ENCODE measurements at places on chromosomes 7 and 10.

DNA sequence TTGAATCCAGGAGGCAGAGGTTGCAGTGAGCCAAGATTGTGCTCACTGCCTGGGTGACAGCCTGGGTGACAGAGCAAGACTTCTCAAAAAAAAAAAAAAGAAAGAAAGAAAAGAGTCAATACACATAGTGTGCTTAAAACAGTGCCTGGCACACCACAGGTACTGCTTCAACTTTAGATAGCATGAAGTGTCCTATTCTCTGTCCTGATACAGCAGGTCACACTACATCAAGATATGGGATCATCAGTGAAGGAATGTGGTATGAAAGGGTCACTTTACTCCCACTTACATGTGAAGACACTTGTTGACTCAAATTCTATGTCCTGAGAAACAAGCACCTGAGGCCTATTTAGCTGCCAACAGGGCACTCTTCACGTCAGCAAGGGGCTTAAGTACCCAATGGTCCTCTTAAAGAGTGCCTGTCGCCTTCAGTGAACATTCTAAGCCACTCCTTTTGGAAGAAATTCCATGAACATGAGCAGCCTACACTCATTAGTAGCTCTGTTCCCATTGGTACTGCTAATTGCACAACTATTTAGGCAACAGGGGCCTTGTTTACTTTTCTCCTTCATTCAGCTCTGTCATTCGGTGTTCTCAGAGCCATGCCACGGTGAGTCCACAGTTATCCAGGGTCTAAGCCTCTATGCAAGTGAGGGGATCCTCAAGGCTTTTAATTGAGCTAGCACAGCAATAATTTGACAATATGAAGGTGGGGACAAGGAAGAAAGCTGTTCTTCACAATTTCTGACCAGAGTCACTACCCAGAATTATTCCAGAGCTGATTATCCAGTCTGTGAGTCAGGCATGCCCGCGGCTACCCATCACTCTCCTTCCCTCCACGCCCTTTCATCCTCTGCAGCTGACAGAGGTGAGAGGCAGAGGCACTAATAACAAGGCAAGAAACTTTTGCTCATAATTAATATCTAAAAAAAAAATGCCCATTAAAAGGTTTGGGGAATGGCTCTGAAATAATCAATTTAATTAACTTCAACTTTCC lies 56.6 kb upstream of the PTN start:
- DNase-seq, result no peak

- no peak for DNase-seq
These were observed 319.7 kb upstream of the POM121L12 start for GRCh38 chr7:52715701-52716100.

- DNase-seq, result no peak
These were observed 209.5 kb upstream of the INHBA start for GRCh38 chr7:41912426-41912825.

GRCh38 chr7:83415840-83416239 lies 233.1 kb downstream of the SEMA3E start:
- no peak for DNase-seq

DNA sequence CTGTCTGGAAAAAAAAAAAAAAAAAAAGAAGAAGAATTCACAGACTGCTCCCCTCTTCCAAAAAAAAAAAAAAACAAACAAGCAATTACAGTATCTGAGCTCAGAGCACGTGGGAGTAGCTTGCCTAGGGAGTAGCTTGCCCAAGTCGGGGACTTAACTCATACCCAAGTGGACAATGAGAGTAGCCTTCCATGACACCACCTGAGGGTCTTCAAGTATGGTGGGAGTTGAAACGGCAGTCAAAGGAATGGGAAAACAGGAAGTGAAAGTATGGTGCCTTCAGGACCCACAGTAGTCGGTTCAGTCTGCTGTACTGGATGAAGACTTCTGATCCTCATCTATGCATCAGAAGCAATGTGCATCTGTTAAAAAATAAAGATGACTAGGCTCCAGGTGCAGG lies 10.6 kb downstream of the VOPP1 start:
- DNase-seq, result no peak

DNA sequence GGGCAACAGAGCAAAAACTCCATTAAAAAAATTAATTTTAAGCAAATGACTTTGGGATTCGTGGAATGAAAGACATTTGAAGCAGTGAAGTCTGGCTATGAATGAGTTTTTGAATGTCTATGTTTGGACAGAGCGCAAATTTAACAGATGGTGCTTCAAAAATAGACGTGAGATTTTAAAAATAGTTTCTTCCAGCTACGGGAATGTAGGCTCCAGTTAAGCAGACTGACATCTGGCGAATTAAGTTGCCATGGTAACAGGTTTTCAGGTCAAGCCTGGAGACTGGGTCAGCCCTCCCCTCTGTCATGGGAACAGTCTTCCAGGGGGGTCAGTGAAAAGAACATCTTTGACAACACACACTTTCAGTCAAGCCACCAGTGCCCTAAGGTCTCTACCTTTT lies 62.0 kb downstream of the MYOF start:
- DNase-seq, result no peak

DNA sequence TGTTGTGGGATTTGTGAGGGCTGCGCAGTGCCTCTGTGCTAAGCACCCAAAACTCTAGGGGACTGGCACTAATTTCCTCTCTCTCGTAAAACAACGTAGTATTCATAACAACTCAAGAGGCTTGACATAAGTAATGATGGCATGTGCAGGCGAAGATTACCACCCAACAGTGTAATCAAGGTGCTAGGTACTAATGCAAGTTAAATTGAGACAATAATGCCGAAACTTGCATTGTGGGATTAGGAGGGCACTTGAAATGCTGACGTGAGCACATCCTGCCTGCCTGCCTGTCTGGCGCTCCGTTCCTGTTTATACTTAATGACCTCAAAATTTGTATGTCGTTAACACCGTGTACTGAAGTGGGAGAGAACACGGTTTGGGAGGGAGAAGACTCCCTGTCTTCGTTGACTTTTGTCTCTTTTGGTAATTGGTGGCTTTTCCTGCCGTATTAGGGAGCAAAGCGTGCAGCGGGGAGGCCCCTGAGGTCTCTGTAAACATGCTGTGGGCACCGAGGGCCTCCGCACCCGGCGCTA lies 139.0 kb downstream of the MGMT start:
- peak; percentile 1 for DNase-seq

- no peak for DNase-seq
These were observed 529.4 kb upstream of the POT1 start for GRCh38 chr7:125459038-125459437.

DNA sequence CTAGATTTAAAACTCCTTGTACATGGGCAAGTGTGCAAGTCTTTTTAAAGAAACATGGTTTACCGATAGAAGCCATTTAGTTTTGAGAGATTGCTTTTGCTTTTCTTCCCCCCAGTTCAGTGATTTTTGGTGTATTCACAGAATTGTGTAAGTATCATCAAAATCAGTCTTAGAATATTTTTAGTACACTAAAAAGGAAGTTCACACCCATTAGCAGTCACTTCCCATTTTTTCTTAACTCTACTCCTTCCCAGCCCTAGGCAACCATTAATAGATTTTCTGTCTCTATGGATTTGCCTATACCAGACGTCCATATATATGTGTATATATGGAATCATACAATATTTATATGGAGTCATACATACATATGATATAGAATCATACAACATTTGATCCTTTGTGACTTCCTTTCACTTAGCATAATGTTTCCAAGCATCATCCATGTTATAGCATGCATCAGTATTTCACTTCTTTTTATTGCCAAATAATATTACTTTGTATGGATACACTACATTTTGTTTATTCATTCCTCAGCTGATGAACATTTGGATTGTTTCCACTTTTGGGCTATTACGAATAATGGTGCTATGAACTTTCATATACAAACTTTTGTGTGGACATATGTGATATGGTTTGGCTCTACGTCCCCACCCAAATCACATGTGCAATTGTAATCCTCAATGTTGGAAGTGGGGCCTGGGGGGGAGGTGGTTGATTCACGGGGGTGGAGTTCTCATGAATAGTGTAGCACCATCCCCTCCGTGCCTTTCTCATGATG lies 16.5 kb upstream of the ARL4A start:
- no peak for DNase-seq

GRCh38 chr10:13658871-13659685 lies 72.3 kb downstream of the PRPF18 start:
- DNase-seq, result no peak

- no peak for DNase-seq
These were observed 307.0 kb downstream of the GATA3 start for GRCh38 chr10:8361510-8361844.

- DNase-seq, result no peak
These were observed 34.4 kb upstream of the GRID1 start for GRCh38 chr10:86400705-86401587.

DNA sequence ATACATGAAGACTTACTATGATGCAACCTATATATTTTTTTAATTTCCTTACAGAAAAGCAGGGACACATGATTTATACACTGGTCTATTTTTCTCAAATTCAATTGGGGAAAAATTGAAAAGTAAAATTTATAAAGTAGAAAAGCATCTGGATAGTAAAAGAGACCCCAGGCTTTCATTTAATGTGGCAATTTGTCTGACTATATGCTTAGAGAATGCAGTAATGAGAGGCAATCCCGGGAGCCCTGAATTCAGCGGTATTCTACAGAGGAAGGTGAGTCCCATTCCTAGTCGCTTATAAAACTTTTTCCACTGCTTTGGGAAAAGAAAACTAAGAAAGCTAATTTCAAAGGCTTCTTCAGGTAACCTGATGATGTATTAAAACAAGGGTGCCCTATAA lies 167.1 kb downstream of the SEMA3D start:
- DNase-seq, result no peak

- no peak for DNase-seq
These were observed 686.9 kb downstream of the NXPH1 start for GRCh38 chr7:9120331-9120730.

GRCh38 chr10:33706746-33707145 lies 372.3 kb upstream of the NRP1 start:
- no peak for DNase-seq

GRCh38 chr10:132206806-132207535 lies 20.2 kb downstream of the DPYSL4 start:
- DNase-seq, result no peak

DNA sequence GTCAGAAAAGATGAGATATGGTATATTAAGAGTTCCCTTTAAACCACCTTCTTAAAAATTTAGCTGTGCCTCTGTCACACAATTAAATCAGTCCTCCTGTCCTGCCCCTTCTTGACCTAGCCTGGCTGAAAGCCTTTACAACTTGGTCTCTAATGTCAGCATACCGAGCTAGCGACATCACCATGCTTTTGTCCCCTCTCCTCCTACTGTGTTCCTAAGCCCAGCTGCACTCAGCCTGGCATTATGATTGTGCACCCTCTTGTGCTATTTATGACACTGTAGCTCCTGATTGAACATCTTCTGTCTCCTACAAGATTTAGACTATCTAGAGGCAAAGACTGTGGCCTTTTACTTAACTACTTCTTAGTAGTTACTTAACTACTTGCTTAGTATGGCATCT lies 29.2 kb downstream of the TDRD1 start:
- DNase-seq, result no peak

DNA sequence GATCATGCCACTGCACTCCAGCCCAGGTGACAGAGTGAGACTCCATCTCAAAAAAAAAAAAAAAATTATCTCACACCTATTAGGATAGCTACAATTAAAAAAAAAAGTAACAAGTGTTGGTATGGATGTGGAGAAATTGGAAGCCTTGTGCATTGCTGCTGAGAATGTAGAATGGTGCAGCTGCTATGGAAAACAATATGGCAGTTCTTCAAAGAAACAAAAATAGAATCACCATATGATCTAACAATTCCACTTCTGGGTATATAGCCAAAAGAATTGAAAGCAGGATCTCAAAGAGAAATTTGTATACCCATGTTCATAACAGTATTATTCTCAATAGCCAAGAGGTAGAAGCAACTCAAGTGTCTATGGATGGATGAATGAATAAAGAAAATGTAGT lies 143.6 kb upstream of the PRR15 start:
- no peak for DNase-seq

- no peak for DNase-seq
These were observed 115.9 kb upstream of the EEPD1 start for GRCh38 chr7:36037121-36037662.

DNA sequence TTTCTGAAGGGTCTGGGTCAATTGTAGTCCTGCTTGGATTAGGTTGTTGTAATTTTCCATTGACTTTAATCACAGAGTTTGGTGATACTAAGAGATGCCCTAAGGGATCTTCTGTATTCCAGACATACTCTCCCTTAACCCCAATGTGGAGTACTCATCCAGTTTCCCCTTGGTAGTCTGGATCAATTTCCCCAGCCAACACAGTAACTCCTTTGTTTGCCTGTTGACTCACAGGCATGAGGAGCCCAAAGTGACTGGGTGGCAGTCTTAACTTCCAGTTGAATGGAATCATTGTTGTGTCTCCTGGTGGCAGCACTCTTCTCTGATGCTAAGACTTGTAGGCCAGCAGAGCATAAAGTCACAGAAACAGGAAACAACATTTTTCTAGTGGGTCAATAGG lies 41.5 kb upstream of the PIK3CG start:
- no peak for DNase-seq

GRCh38 chr7:69817121-69817520 lies 218.8 kb downstream of the AUTS2 start:
- no peak for DNase-seq

DNA sequence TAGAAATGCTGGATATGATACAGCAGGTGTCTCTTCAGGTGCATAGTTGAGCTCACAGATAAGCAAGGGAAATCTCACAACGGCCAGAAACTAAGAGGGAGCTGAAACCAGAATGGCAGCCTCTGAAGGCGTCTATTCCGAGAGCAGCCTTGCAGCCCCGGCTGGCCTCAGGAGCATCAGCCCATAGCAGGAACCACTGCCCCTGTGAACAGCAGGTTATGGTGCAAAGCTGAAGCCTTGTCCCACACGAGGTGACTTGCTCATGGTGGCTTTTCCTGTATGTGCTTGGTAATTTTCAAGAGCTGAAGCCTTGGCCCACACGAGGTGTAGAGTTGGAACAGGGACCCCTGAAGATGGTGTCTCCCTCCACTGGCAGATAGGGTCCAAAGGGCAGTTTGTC lies 33.2 kb downstream of the BNIP3 start:
- DNase-seq, result no peak

DNA sequence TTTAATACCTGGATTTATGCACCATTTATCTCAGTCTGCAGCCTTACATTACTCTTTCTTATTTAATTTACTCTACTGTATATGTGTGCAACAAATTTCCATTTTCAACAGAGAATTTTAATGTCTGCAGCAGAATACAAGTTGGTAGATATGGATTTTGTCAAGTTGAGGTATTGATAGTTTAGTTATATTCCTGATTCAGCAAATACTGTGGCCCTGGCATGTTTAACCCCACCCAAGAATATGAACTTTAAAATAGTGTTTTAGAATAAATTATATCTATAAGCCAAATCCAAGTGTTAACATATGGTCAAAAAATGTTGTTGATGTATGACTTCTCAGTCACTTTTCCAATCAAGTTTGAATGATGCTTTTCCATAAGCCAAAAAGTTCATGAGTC lies 378.4 kb upstream of the NRG3 start:
- DNase-seq, result no peak

All from NCI-H2029 treated with DMSO at 0.1 percent for 48 hours (cell line).